ENCODE measurements at places on chromosomes 2 and 18.

GRCh38 chr2:15284614-15285013, 276.5 kb downstream of the NBAS start:
- no peak for DNase-seq

DNA sequence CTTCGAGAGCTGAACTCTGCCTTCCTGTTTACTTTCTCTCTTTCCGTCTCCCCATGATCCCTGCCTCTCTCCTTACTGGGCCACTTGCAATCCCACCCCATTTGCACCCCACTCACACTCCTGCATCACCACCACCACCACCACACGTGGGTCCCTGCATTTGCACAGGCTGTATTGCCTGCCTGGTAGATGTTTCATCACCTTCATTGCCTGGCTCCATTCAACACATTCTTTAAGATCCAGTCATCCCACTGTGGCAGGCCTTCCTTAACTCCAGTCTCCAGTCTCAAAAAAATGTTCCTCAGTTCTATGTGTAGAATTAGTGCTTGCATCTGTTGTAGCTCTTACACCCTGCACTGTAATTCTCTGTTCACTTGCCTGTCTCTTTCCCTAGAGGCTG, 13.9 kb downstream of the NOSTRIN start:
- peak; percentile 33 for DNase-seq

DNA sequence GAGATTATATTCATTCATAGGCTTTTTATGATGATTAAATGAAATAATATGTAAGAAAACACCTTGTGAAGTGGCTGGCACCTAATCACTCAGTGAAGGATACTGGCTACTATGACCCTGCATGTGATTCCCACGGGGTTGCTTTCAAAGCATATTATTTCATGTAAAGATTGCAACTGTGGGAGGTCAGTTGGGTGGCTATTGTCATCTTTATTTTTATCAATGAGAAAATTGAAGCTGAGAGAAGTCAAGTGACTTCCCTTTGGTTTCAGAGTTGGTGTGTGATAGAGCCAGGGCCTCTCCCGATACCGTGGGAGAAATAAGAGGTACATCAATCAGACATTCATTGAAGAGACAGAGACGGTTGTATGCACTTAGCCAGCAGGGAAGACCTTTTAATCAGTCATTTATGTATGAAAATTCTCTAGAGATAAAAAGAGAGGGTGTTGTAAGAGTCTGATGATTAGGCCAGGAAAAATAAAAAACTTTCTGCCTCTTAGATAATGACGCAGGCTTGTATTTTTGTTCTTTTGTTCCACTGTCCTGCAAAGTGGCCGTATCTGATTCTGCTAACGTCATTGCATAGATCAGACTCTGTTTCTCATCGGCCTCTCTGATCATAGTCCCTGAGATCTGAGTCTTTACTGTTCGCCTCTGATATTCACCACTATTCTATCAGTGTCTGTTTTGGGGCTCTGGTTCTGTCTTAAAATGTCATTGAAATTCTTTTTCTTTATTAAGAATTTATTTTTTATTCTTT, 50.5 kb downstream of the QPCT start:
- no peak for DNase-seq

- DNase-seq, result no peak
Observed at GRCh38 chr2:17163638-17164037, 354.6 kb downstream of the RAD51AP2 start.
